OCI-LY7 (cell line): ENCODE measurements at places on chromosomes 1 and 21.

- DNase-seq = no peak
Observed at GRCh38 chr1:48693180-48693579, 83.5 kb downstream of the BEND5 start.

DNA sequence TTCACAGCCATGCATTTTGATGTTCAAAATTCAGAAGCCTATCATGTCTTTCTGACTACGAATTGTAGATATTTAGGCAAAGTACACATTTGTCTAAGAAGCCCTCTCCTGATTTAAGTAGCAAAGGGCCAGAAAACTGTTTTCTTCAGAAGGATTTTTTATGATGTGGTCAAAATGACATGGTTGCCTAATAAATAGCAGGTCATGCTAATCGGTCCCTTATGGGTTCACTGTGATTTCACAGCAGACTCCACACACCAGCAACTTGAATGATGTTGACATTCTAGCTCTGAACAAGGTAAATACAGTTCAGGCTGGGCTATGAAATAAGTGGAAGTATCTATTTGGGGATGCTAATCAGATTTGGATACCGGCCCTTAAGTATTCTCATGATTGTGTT is 178.7 kb upstream of the DPYD start:
- DNase-seq = no peak

GRCh38 chr1:29811727-29812407 is 575.5 kb downstream of the PTPRU start:
- DNase-seq = no peak

GRCh38 chr1:226444901-226445300 is 37.0 kb upstream of the PARP1 start:
- peak; percentile 97 for DNase-seq

- no peak for DNase-seq
Observed at GRCh38 chr1:179825798-179826460, 51.7 kb downstream of the TOR1AIP2 start.
